ENCODE measurements at places on chromosomes 13 and 19. TPM values are rescaled to one million over a fixed set of nuclear protein-coding genes. Genes with fewer than 3 reads are reported as not detected.

DNA sequence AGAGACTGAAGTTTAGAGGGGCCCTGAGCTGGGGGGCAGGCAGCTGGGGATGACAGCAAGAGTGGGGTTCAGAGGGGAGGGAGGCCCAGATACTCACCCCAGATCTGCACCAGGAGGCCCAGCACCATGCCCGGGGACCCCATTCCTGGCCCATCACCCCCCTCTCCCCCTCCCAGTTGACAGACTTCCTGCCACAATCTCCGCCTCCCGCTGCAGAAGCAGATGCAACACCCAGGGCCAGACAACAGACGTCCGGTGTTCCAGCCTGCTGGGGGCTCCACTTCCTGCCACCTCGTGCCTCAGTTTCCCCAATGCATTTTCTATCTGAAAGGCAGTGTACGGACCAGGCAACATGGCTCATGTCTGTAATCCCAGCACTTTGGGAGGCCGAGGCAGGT, at the start of gene TMIGD2:
Gene TMIGD2, minus strand, starts transcription at position 147 of the 398 bp plus-strand sequence. Its CDS starts 4 bp downstream, at position 143.
- DNase-seq: no peak

DNA sequence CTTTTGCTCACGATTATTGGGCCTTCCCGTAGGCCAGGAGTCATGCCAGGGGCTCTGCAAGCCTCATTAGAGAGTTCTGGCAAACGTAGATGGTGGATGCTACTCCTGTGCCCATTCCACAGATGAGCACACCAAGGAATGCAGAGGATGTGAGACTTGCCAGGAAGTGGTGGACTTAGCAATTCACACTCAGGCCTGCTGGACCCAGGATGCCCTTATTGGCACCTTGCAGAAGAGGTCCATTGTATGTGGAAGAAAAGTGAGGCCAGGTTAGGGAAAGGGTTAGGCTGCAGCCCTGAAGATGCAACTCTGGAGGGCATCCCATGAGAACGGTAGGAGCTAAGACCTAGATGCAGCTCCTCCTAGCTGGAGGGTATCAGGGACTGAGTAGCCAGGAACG, 5.9 kb downstream of the UNC13A start:
- no peak for DNase-seq

- DNase-seq: no peak
Measured at GRCh38 chr13:30565658-30566057, 52.1 kb upstream of the USPL1 start.

GRCh38 chr19:788686-788982, 8.6 kb upstream of the PTBP1 start:
- no peak for DNase-seq

- DNase-seq: no peak
Measured at GRCh38 chr13:26855921-26856320, 95.3 kb upstream of the GPR12 start.

- no peak for DNase-seq
Measured at GRCh38 chr13:110377178-110377825, 70.2 kb downstream of the COL4A2 start.

DNA sequence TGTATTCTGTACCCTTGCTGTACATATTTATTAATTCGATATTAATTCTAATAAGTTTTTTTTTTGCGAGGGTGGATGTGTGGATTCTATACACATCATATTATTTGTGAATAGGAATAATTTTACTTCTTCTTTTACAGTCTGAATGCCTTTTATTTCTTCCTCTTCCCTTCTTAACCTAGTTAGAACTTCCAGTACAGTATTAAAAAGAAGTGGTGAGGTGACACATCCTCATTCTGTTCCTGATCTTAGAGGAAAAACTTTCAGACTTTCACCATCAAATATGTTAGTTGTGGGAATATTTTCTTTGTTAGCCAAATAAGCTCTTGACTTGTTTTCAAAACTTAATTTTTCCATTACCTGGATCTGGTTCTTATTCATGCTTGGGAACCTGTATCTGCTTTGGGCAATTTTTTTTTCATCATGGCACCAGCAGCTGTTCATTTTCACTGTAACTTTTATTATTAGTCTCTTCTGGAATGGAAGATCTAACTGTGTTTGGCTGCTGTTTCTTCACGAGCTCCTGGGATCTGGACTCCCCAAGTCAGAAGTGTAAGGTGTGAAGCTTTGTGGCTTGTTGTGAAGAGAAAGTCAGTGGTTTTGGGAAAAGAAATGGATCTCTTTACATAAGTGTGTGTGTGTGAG, 33.1 kb downstream of the RGCC start:
- no peak for DNase-seq

GRCh38 chr19:55500368-55500952, 12.2 kb downstream of the SSC5D start:
- DNase-seq: no peak

GRCh38 chr13:44142540-44142867, 231.1 kb upstream of the SERP2 start:
- no peak for DNase-seq

- no peak for DNase-seq
Measured at GRCh38 chr13:40168425-40169166, 497.8 kb downstream of the FOXO1 start.

GRCh38 chr19:56507446-56508289, at the start of gene ZNF471:
Gene ZNF471, plus strand, starts transcription at chr19:56507855. Its CDS starts 3,717 bp downstream, at chr19:56511572.
- no peak for DNase-seq

DNA sequence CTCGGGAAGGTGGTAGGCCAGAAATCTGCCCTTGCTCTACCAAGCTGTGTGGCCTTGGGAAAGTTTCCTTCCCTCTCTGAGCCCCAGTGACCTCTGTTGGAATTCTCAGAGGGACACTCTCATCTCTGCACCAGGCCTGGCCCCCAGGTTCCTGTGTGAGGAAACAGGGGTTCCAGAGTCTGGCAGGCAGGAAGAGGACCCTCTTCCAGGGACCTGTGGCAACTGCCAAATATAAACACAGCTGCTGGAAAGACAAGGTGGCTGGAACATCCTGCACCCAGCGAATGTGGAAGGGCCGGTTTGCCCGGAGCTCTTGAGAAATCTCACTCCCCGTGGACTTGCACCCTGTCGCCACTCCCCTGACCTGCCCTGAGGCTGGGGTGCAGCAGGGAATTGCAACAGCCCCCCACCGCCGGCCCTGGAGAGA, 52.8 kb downstream of the GADD45B start:
- DNase-seq: no peak

- DNase-seq: no peak
Measured at GRCh38 chr19:4722671-4723594, 709 bp downstream of the DPP9 start.

GRCh38 chr19:38617283-38617763, 430 bp downstream of the MAP4K1 start:
- DNase-seq: no peak

GRCh38 chr19:3897936-3898335, 17.5 kb downstream of the ATCAY start:
- DNase-seq: no peak

DNA sequence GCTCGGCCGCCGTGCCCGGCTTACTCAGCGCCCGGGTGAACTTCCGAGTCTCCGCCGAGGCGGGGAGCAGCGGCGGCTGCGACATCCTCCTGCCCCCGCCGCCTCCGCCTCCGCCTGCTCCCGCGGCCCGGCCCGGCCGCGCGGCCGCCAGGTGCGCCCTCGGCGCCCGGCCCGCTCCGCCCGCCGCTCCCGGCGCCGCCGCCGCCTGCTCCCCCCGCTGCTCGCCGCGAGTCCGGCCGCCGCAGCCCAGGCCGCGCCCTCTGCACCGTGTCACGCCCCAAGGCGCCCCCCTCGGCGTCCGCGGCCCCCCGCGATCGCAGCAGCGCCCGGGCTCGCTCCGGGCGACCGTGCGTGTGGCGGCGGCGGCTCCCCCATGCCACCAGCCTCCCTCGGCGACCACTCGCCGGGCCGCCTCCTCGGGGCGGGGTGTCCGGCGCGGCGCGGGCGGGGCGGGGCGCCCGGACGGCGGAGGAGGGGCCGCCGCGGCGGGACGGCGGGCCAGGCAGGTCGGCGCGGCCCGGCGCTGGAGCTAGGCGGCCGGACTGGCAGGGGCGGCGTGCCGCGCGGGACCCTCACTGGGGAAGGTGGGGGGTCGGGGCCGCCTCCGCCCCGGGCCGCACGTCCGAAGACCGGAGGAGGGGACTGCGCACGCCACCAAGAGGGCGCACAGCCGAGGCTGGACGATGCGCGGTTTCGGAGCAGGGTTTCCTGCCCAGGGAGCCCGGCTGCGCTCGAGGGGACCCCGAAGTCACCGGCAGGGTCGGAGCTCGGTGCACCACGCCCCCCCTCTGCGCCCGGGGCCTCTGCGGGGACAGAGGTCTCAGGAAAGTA, 108.6 kb upstream of the DOCK9 start:
- peak; percentile 69 for DNase-seq

DNA sequence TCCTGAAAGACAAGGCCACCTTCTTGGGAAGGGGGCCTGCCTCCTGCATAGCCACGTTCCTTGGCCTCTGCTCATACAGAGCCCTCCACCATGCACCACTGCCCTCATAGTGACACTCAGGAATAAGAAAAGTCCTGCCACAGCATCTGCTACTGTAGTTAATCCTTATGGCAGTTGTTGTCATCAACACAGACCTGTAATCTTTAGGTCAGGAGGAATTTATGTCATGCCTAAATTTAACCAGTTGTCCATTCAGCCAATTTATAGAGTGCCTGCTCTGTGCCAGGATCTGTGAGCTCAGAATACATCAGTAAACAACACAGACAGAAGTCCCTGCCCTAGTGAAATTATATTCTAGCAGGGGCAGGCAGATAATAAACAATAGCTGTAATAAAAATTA, 44.4 kb downstream of the FAM124A start:
- no peak for DNase-seq

DNA sequence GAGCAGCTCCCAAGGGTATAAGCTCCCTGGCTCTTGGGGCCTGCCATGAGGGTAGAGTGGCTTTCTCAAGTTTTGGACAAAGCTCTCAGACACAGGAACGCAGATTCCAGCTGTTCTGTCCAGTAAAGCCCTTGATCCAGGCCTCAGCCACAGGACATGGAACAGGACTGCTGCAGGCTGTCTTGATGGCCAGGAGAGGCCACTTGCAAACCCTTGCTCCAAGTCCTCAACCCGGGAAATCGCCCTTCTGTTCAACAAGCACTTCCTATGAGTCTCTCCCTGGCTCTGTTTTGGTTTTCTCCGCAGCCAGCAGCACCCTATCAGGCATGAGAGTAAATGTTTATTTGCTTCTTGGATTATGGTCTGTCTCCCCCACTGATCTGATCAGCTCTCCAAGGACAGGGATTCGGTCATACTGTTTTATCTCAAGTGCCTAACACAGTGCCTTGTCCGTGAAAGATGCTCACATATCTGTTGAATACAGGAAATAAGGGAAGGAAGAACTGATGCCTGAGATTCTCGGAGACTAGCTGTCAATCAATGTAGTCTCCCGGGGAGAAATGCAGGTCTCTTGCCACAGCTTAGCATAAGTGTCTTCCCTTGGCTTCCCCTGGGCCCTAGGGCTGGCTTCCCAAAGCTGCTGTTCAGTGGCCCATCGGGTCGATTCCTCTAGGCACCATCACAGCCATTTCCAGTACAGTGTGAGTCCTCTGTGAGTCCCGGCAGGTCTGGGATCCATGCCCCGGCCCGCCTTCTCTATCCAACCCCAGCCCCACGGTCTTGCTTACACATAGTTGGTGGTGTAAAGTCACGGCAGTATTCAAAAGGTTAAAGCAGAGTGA, 90.8 kb downstream of the TSHZ3 start:
- no peak for DNase-seq

GRCh38 chr13:27650312-27650711, 28.6 kb downstream of the POLR1D start:
- no peak for DNase-seq

GRCh38 chr13:91647361-91647990, 249.1 kb downstream of the GPC5 start:
- peak; percentile 63 for DNase-seq

DNA sequence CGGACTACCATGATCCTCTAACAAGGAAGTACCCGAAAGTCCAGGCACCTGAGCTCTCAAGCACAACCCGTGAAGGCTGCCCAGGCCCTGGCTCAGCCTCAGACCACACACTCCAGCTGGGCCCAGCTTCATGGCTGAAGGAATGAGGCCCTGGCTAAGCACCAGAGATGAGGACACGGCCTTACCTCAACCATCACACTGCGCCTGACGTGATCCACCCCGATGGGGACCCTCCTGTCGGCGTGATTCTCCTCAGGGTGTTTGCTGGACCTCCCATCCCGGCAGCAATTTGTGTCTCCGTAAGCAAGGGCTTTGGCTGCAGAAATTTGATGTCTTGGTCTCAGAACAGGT, 56.5 kb downstream of the F2RL3 start:
- no peak for DNase-seq

DNA sequence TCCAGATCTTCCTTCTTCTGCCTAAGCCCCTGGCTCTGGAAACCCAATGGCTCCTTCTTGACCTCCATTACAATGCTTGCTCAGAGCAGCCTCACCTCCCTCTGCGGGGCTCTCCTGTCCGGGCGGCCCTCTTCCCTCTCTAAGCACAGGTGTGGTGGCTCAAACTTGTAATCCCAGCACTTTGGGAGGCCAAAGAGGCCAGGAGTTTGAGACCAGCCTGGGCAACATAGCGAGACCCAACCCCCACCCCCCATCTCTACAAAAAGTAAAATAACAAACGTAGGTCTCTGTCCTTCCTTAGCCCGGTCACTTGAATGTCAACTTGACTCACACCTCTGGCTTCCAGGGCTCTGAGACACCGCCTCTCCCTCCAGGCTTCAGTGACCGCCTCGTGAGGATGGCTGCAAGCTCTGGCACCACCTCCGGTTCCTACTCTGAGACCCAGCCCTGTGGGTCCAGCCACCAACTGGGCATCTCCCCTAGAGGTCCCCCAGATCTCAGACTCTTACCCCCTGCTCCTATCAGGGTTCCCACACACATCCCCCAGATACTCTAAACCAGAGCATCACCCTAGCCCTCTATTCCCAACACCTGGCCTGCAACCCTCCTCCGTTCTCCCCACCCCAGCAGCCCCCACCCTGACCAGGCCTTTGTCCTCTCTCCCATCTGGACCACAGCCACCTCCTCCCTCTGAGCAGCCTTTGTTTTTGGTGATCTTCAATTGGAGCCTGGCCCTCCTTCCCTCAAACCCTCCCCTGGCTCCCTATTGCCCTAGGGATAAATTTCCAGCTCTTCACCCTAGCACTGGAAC, 4.7 kb upstream of the TLE2 start:
- DNase-seq: no peak

DNA sequence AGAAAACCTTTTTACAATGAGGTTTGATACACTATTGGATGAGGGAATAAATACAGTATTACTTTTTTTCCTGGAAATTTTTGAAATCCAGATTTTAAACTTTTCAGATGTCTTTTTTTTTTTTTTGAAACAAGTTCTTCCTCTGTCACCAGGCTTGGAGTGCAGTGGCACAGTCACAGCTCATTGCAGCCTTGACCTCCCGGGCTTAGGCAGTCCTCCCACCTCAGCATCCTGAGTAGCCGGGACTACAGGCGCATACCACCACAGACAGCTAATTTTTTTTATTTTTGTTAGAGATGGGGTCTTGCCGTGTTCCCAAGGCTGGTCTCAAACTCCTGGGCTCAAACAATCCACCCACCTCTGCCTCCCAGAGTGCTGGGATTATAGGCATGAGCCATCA, 96.8 kb downstream of the RNF17 start:
- no peak for DNase-seq

GRCh38 chr19:10644260-10645007, 9.7 kb upstream of the ILF3 start:
- peak; percentile 74 for DNase-seq

GRCh38 chr19:3968556-3969434, 2.1 kb downstream of the DAPK3 start:
- peak; percentile 49 for DNase-seq

Gene MEIOSIN
- not detected for total RNA-seq

Gene KLF5
- total RNA-seq: 129 TPM

Gene GPR183
- total RNA-seq: not detected

Gene TTYH1
- not detected for total RNA-seq

Gene ATP4A
- not detected for total RNA-seq

Gene NCAN
- not detected for total RNA-seq

Gene GGN
- total RNA-seq: 0.41 TPM

Gene CBY2
- not detected for total RNA-seq

Gene F7
- total RNA-seq: not detected

Gene ZIM2
- total RNA-seq: not detected

Gene DCLK1
- total RNA-seq: not detected

Gene NTF4
- not detected for total RNA-seq

Data from HT-29 (cell line).